ENCODE measurements at places on chromosomes 6 and 20.

DNA sequence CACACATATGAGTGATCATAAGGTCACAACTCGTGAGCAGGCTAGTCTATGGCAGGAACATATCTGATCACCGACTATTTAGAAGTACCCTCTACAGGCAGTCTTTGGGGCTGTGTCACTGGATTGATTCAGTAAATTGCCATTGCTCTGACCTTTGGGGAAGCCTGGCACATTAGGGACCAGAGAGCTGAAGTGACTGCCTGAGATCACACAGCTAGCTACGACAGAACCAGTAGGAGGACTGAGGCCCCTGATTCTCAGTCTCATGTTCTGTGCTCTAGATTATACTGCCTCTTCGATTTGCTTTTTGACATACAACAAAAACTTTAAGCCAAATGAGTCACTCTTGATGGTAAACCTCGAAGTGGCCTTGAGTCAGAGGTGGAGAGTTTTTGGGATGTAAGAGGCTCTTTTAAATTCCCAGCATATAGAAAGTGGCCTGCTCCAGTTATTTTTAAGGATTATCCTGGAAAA is 247.5 kb upstream of the SUPT3H start:
- no peak for DNase-seq

DNA sequence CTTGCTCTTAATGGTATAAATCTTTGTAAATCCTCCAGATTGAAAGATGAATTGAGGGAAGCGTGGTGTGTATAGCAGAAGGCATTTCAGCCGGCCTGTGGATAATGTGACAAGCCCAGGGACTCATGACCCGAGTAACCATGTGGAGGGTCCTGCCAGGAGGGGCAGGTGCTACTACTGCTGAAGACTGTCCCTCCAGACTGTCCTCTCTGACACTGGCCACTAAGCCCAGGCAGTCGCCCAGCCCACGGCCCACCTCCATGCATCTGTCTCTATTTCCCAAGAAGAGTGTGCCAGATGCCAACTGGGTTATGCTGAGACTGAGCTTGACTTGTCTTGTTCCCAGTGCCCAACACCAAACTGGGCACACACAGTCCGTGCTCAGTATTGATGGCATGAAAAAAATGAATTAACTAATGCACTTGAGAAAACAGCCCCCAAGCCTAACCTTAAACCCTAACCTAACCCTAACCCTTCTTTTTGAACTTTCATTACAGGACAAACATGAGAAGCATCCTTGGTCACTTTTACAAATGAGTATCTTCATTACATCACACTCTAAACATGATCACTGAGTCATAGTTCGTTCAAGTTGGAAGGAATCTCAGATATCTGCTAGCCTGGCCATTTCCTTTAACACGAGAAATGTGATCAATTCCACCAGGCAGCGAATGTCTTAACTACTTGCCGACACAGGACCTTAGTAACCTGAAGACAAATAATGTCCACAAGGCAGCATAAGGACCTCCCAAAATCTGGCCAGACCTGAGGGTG is 182.2 kb upstream of the RREB1 start:
- no peak for DNase-seq

GRCh38 chr6:49479308-49479970 is 16.3 kb downstream of the CENPQ start:
- DNase-seq, result no peak

- DNase-seq, result no peak
Observed at GRCh38 chr20:31440012-31440659, at the start of gene DEFB123. Gene DEFB123, plus strand, starts transcription at chr20:31440632. Its CDS starts 67 bp downstream, at chr20:31440699.

- DNase-seq, result no peak
Observed at GRCh38 chr6:108406943-108407342, 112.1 kb downstream of the AFG1L start.

DNA sequence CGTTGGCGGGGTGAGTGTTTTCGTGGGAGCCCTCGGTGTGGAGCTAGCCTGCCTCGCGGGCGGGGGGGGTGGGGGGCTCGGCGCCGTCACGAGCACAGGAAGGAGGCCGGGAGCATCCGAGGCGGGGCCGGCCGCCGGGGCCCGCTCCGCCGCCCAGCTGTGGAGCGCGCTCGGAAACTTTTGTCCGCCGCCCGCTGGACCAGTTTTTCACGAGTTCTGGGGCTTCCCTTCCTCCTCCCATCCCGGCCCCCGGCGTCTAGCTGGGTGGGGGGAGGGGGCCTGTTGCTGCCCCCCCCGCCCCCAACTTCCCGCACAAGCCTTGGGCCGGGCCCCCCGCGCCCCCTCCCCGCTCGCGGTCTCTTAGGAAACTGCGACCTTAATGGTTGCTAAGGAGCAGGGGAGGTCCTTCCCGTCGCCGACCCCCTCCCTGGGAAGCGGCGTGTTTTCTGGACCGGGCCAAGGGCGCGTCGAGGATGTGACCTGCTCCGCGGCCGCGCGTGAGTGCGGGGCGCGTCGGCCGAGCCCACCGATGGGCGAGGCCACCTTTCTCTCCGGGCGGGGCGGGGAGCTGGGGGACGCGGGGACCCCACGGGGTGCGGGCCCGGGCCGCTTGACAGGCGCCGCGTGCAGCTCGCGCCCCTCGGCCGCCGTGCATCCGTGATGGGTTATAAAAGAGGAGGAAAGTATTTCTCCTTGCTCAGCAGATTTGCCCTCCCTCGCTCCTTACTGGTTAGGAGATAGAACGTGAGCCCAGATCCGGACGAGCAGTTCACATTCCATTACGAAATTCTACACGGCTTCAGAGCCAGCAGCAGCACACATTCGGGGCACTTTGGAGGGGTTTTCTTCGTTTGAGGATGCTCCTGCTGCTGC is 1.4 kb downstream of the RREB1 start:
- peak; percentile 56 for DNase-seq

- DNase-seq, result no peak
Observed at GRCh38 chr6:148263010-148263409, 79.6 kb upstream of the SASH1 start.

DNA sequence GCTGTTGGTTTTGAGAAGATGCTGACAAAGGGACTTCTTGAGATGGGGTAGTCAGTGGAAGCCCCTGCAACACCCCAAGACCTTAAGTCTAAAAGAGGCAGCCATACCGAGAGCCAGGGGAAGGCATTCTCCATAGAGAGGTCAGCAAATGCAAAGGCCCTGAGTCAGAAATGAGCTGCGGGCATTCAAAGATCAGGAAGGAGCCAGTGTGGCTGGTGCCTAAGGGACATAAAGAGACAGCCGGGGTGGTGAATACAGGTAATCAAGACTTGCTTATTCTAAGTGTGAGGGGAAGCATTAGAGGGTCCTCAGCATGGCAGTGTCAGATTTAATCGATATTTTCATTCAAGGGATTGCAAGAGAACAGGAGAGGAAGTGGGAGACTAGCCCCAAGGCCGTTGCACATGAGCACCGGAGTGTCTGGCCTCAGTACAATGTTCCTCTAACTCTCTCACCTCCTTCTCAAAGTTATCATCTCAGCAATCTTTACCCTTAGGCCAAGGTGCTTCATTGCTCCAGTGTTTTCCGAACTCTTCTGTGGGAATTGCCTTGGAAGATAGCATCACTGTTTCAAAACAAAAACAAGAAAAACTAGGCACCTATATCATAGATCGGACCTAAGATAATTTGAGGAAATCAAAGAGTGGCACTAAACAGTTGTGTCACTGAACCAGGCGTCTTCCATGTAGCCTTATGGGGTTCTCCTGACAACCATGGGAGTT is 173.2 kb downstream of the DOK5 start:
- no peak for DNase-seq

DNA sequence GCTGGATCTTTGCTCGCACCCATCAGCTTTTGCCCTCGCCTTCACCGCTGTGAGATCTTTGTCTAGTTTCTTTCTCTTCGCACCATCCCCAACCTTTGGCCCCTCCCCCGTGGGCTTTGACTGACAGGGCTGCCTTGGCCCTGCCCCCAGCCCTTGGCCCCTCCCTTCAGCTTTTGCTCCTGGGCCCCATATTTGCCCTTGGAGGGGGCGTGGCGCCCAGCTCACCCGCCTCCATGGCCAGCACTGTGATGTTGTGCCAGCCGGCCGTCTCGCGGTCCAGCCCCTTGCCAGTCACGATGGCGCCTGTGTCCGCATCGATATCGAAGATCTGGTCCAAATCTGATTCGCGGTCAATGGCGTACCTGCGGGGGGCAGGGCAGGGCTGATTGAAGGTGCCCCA is 81.1 kb downstream of the CD40 start:
- DNase-seq, result no peak

DNA sequence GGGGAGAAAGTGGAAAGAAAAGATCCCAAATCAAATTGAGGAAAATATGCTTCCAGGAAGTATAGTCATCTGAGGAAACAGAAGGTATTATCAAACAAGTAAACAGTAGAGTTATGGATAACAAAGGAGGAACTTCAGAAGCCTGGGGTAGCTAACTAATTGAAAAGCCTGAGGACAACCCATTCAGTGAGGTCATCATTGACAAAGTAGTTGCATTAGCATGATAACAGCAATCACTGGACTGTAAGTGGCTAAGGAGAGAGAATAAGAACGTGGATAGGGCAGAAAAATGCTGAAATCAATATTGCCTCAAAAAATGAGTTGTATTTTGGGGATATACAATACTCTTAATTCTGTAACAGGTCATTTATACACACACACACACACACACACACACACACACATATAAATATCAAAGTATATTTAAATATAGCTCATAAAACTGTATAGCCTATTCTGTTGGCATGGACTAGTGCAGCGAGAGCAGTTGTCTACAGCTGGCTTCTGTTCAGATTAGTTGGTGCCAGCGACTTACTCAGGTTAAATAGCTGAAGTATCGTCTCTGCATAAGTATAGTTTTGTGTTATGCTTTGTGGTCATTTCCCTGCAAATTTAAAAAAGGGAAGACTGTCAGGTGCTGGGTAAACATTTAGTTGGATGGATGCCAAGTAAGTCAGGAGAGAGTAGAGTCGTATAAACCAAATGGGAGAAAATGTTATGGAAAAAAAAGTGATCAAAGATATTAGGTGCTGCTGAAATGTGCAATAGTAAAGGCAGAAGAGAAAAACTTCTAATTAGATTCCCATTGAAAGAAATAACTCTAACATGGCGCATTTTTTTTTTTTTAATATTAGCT is 33.8 kb upstream of the CTAGE9 start:
- no peak for DNase-seq

GRCh38 chr6:30683183-30683979 is 3.1 kb downstream of the PPP1R18 start:
- DNase-seq, result no peak

DNA sequence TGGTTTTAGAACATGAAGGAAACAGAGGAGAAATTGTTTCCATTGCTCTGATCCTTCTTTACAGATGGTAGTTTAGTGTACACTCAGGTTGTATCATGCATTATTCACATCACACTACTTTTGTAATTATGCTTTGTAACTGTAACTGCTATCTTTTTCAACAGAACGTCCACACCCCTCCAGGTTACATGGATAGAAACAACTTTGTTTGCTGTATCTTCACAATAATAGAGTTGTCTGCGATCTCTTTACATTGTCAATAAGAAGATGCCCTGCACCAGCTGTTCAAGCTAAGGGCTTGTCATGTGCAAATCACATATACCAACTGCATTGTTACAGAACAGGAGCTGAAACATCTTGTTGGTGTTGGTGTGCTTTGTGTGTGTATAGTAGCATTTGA is 67.9 kb upstream of the MAP7 start:
- DNase-seq, result no peak

DNA sequence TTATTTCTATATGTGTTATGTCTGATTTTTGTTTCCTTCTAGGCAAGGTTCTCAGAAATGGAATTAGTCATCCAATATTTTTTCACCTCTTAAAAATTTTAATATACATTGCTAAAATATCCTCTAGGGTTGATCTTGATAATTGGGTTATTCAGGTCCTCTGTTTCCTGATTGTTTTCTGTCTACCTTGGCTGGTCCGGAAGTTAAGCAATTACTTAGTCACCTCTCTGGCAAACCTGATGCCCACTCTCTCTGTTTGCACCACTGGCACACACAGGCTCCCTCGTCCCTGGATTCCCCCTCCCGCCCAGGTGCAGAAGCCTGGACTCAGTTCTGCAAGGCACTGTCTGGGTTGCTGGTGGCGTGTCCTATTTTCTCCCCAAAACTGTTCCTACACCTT is 27.7 kb downstream of the CST9L start:
- DNase-seq, result no peak

GRCh38 chr20:51097351-51098120 is 74.6 kb upstream of the KCNG1 start:
- DNase-seq, result no peak

DNA sequence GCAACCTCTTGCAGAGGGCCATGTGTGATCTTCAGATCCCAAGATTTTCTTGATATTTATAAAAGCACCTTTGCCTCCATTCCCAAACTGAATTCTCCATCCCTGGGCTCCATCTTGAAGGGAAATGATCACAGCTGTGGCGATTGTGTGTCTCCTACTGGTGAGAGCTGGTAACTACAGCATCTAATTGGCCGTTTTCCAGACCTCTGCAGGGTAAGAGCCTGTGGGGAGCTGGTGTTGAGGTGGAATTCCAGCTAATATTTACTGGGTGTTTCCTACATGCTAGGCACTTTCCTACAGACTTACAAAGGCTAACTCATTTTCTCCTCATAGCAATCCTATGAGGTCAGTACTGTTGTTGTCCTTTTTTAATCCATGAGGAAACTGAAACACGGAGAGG is 59.2 kb upstream of the FNDC1 start:
- DNase-seq, result no peak

DNA sequence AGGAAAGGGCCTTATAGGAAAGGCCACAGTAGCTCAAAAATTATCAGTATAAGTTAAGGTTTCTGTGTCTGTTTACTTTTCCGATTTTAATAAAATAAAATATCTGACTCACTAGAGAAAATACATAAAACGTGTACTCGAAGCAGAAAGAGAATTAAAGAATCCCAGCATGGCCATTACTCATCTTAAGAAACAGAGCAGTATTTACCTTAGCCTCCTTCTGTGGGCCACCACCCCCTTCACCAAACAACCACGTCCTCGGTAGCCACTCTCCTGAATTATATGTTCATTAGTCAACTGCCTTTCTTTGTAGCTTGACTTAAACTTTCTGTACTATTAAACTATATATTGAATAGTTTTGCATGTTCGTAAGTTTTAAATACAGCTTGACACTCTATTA is 72.2 kb upstream of the SPTLC3 start:
- DNase-seq, result no peak

GRCh38 chr6:170368544-170368943 is 62.0 kb downstream of the FAM120B start:
- no peak for DNase-seq

DNA sequence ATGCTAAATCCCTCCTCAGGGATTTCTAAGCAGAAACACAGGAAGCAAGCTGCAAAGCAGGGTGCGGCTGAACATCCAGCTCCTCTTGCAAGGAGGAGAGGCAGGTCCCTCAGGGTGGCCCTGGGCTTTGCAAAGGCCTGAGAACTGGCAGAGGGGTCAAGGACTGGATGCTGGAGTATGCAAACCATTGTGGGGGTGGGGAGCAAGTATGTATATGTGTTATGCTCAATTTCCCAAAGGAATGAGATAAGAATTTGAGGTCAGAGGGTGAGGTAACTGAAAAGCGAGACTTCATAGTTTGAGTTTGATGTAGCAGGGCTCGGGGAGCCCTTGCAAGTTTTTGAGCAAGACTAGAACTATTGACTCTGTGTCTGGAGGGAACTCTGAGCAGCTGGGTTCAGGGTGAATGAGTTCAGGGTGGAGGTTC is 11.2 kb downstream of the SLC22A2 start:
- no peak for DNase-seq
